ENCODE measurements at places on chromosomes 12 and 14.

DNA sequence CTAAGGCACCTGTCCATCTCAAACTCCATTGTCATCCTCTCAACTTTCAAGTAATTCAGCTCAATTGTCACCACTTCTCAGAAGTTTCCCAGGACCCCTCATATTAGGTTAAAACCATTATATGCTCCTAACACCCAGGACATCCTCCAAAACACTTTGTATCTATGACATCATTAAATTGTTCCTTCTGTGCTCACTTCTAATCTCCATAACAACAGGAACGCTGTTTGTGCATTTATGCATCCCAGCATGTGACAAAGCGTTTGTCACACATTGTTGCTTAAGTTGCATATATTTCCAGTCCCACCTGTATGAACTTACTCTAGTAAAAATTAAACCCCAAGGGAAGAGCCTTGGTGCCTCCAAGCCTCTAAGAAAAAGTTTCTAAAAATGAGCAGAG lies 133.9 kb downstream of the TBX5 start:
- DNase-seq: no peak

- DNase-seq: no peak
These were observed 119.3 kb downstream of the LMNTD1 start for GRCh38 chr12:25433581-25434325.

- no peak for DNase-seq
These were observed 212.1 kb downstream of the GRIN2B start for GRCh38 chr12:13769273-13769672.

DNA sequence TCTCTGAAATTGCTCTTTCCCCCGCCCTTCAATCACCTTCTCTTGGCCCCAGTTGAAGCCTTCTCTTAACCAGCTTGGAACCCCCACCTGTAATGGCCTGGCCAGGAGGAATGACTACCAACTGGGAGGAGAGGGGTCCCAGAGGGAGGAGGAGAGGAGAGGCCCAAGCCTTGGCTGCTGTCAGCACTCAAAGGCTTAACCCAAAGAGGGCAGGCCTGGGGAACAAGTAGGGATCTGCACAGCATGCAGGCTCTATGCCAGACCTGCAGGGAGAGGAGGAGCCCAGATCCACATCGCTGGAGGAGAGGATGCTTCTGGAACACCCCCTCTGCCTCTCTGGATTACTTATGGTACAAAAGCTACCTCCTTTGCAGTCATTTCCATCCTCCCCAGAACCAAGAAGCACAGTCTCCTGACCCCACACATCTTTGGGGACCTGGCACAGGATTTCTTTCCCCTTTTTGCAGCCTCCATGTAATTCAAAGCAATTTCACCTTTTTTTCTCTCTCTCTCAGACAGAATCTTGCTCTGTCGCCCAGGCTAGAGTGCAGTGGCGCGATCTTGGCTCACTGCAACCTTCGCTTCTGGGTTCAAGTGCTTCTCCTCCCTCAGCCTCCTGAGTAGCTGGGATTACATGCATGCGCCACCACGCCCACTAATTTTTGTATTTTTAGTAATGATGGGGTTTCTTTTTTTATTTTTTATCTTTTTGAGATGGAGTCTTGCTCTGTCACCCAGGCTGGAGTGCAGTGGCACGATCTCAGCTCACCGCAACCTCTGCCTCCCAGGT lies 6.2 kb downstream of the RARG start:
- no peak for DNase-seq

DNA sequence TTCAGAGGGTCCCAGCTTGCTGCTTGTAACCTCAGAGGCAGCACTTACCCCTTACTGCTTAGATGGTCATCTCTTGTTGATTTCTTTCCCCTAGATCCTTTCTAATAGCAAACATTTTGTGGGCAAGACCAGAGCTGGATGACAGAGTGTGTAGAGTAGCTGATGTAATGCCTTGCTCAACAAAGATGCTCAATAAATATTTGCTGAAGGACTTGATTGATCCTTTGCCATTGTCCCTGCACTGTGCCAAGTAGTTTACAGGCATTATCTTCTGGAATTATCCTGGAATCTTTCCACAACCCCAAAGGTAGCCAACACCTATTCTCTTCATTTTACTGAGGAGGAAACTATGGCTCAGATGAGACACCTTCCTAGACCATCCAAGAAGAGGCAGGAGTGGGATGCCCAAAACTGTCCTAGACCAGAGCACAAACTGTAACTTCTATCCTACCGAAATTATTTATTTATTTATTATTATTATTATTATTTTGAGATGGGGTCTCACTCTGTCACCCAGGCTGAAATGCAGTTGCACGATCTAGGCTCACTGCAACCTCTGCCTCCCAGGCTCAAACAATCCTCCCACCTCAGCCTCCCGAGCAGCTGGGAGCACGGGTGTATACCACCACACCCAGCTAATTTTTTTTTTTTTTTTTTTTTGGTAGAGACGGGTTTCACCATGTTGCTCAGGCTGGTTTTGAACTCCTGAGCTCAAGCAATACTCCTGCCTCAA lies 1.4 kb downstream of the MMAB start:
- DNase-seq: no peak

DNA sequence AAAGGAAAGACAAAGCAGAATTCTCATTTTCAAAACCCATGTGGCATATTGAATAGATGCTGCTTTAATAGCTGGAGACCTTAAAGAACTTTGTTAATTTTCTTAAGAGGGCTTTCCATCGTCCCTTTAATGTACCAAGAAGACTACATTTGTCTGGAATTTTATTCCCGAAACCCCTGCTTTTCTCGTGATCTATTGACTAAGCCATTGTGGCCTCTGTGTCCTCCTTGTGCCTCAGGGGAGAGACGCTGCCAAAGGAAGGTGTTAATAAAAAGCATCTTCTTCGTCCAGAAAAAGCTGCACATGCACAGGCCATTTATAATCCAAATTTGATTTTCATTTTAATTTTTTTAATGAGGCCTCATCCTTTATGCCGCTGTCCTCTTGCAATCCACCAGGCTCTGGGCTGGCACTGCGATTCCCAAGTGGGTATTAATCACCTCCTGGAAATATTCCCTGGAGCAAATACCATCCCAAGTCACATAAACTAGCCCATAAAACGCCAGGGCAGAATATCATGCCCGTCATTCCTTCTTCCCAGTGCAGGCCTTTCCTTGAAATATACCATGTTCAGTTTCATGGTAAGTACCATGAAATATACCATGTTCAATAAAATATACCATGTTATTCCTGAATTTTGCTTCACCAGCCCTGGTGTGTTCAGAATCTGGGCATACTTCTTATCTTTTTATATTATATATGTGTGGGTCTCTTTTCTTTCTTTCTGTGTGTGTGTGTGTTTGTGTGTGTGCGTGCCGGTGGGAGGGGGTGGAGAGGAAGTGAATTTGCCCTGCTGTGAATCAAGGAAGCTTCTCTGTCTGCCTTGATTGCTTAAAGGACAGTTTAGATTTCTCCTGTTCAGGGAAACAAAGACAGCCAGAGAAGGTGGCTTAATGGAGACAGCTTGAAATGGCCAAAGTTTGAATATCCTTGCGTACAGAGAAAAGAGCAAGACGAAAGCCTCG lies 147.6 kb downstream of the PHETA1 start:
- DNase-seq: no peak

DNA sequence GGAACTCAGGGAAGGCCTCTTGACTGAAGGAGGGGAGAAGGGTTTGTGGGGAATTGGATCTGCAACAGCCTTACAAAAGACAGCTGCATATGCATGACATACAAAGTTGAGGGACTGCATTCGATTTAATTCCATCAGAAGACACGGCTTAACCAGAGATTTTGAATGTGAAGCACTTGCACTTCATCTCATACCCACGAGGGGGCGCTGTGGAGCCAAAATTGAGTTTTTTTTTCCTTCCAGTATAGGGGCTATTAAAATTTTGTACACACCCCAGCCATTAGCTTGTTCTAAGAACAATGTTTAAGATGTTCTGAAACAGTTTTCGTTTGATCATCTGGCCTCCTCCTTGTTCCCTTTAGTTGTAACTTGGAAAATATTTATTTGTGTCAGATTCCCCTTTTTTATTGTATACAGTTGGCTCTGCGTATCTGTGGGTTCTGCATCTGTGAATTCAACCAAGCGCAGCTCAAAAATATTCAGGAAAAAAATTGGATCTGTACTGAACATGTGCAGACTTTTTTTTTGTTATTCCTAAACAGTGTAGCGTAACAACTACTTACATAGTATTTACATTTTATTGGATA lies 1.6 kb downstream of the SUDS3 start:
- DNase-seq: peak; percentile 62

DNA sequence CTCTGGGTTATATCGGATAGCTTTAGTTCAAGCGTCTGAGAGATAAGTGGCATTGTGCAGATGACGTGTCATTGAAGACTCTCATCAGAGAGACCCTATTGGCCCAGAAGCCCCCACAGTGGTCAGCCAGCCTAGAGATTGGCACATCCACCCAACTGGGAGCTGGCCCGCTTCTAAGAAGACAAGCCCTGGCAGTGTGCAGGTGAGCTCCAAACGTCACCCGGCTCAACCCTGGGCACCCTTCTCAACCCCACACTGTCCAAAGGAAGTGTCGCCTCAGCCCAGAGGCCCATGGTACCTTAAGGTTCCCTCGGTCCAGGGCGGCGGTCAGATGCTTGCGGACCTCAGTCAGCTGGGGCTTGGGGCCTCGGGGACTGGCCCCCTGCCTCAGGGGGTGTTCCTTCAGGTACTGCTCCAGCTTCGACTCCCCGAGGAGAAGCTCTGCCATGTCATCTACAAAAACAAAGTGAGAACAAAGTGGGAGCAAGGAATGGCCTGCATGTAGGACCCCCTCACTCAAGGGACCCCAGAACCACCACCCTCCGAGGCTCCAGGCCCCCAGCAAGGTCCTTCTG lies 30.3 kb downstream of the TTC7B start:
- no peak for DNase-seq

- DNase-seq: no peak
These were observed 198.7 kb downstream of the DACT1 start for GRCh38 chr14:58836303-58836974.

DNA sequence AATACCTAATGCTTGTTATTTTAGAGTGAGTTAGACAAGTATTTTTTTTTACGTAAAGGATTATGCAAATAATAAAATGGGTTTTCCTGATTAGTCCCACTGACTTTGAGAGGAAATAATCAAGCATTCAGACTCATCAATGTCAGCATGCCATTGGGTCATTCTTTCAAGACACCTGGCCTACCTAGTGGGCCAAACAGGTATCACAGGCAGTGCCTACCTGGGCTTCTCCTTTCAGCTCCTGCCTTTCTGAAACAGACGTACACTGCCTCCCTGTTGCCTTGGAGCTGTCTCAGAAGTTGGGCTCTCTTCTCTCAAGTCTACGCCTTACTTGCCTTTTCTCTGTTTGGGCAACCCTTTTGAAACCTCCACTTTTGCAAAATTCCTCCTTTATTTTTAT lies 545.6 kb downstream of the SNAPC1 start:
- DNase-seq: no peak

GRCh38 chr12:106138633-106139421 lies at the start of gene NUAK1:
TSS of gene NUAK1 (minus strand) at chr12:106138954. CDS start at chr12:106138653, 301 bp downstream.
- DNase-seq: no peak

DNA sequence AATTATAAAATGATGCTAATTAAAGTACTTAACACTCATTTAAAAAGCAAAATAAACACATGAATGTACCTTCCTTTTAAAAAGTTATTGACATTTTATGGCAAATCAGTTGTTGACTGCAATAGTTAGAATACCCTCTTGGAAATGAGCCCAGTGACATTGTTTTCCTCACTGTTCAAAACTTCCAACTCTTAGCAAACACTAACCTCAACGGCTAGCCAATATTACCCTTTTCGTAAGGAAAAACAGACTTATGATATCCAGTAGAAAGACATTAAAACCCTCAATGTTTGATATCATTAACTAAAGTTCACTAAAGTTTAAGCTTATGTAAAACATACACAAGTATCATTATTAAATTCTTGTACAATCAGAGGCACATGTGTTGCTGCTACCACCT lies 83.6 kb downstream of the EPS8 start:
- no peak for DNase-seq

- no peak for DNase-seq
These were observed 327.5 kb upstream of the DIO3 start for GRCh38 chr14:101233808-101234207.

GRCh38 chr14:62616668-62617067 lies 428.6 kb downstream of the KCNH5 start:
- DNase-seq: no peak

DNA sequence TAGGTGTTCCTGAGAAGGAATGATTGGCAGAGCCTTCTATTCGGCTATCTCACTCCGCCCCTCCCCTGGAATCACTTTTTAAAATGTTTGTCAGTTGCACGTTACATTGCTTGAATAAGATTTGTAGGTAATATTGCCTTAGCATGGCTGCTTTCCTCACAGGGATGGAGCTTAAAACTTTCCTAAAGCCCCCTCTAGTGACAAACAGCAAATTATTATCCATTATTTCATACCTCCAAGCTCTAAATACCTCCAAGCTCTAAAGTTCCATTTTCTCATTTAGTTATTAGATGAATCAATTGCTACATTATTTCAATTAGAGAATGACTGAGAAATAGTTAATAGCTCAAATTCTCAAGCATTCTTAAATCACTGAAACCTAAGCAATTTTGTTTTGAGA lies 5.1 kb upstream of the SPATA7 start:
- no peak for DNase-seq

- no peak for DNase-seq
These were observed 452.8 kb downstream of the AACS start for GRCh38 chr12:125518074-125518473.

- no peak for DNase-seq
These were observed 56.0 kb downstream of the DCAF5 start for GRCh38 chr14:69096781-69097475.

- no peak for DNase-seq
These were observed 109.6 kb downstream of the FOXN3 start for GRCh38 chr14:89307409-89307808.

- DNase-seq: no peak
These were observed 77.3 kb upstream of the ANO6 start for GRCh38 chr12:45138609-45139008.

GRCh38 chr14:85061256-85061655 lies 468.7 kb upstream of the FLRT2 start:
- no peak for DNase-seq

- DNase-seq: no peak
These were observed 114.5 kb downstream of the CMAS start for GRCh38 chr12:22160396-22161003.

GRCh38 chr12:73225941-73226340 lies 953.8 kb downstream of the TRHDE start:
- DNase-seq: no peak

DNA sequence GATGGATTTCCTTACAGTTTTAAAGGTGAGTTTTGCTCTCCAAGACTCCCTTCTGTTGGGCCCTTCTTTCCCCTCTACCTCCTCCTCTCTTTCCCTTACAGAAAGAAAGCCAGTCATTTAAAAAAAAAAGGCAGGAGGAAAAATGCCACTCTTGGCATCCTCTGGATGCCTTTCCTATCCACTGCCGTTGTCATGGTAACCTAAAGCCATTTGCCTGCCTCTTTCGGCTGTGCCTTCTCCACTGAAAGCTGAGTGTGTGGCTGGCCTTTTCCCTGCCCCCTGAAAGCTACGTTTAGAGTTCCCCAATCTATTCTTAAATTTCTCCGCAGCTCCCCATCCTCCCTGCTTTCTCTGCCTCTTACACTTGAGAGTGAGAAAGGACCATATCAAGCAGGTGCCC lies 67.1 kb downstream of the TUNAR start:
- no peak for DNase-seq

GRCh38 chr12:55732288-55732687 lies 3.5 kb upstream of the CD63 start:
- DNase-seq: no peak

Measured in activated CD4-positive, alpha-beta T cell treated with anti-CD3 and anti-CD28 coated beads for 1 hour (primary cell).